ENCODE measurements at places on chromosomes 7 and 10.

DNA sequence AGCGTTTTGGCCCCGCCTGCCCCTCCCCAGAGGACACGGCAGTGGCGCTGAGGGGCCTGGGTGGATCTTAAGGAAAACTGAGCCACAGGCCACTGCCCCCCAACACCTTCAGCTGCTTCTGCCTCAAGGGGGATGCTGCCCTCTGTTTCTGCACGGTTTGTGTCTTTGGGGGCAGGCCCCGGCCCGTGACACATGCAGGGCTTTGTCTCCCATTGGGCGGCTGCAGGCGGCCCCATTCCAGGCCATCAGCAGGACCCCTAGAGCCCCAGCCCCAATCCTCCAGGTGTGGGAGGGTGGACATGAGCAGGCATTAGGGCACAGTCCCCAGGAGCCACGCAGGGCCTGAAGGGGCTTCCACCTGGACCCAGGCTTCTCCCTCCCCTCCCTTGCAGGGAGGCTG is 25.3 kb upstream of the PPP2R2D start:
- DNase-seq: no peak

- DNase-seq: no peak
These were observed 142.4 kb upstream of the MEOX2 start for GRCh38 chr7:15828881-15829280.

- DNase-seq: no peak
These were observed 179.9 kb upstream of the NPVF start for GRCh38 chr7:25408012-25408687.

DNA sequence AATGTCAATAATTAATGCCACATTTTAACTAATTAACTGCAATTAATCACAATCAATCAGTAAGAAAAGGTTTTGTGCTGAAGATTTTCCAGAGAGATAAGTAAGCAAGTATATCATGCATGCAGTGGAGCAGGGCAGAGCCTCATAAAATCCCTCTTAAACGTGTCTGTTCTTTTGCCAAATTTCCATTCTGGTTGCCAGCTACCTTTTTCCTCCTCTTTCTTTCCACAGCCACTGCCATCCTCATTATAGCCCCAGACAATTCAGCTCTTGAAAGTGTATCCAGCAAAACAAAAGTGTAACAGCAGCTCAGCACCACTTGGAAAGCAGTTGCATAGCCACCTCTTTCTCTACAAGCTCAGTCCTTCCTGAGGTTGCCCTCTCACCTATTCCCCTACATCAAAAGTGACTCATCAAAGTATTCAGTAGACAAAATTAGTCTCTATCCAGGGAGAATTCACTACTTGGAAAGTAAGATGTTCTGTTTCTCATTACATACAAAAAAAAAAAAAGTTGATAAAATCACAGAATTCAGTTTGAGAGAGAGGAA is 26.9 kb upstream of the EPHB6 start:
- DNase-seq: no peak

- peak; percentile 28 for DNase-seq
These were observed 87.9 kb upstream of the KLF14 start for GRCh38 chr7:130821864-130822263.

DNA sequence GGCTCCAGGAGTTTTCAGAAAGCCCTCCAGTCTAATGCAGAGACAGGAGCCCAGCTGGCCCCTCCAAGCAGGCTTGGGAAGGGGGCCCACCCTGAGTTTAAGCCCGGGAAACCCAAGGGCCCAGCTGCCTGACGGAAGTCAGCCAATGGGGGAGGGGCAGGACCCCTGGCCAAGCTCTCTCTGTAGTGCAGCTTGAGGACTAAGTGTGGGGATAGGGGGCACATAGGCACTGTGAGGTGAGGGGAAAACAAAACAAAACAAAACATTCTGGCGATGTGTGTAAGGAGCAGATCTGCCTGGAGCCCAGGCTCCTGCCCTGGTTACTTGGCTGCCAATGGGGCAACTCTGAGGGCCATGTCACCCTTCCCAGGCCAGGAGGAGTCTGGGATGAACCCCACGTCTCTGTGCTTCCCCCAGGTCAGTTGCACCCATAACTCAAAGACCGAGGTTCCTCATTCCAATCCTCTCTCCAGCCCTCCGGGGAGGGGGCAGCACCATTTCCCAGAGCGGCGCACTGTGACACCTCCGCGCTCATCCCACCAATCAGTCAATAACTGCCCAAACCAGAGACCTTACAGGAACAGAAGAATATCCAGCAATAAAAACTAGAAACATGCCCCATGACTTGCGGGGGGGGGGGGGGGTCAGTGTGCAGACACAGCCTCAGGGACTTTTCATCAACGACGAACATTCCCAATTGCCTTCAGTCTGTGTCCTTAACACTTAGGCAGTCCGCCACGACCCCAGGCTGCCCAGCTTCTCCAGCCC is 1.7 kb downstream of the CXCL12 start:
- DNase-seq: no peak

DNA sequence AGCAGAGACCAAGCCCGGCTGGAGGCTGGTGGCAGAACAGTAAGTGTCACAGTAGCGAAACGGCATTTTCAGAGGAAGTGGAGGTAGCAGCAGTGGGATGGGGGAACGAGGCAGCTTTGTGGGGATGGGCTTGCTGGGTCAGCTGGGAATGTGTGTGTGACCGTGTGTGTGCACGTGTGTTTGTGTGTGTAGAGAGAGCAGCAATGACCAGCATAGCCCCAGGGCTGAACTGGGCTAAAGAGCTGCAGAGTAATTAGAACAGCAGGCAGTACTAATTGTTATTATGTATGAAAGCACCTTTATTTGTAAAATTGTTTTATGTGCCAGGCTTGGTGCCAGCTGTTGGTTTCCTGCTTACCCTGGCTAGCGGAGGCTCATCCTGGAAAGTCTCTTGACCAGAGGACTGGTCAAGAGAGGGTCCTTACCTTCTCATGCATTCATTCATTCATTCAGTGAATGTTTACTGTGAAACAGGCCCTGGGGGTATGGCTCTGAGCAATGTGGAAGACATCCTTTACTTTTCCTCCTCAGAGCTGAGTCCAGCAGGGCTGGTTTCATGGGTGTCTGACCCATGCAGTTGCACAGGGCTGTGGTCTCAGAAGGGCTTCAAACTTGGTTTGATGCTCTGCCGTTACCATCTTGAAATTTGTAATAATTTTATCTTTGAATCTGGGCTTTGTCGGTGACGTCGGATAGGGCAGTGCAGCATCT is 184.6 kb downstream of the SEC23IP start:
- DNase-seq: no peak

DNA sequence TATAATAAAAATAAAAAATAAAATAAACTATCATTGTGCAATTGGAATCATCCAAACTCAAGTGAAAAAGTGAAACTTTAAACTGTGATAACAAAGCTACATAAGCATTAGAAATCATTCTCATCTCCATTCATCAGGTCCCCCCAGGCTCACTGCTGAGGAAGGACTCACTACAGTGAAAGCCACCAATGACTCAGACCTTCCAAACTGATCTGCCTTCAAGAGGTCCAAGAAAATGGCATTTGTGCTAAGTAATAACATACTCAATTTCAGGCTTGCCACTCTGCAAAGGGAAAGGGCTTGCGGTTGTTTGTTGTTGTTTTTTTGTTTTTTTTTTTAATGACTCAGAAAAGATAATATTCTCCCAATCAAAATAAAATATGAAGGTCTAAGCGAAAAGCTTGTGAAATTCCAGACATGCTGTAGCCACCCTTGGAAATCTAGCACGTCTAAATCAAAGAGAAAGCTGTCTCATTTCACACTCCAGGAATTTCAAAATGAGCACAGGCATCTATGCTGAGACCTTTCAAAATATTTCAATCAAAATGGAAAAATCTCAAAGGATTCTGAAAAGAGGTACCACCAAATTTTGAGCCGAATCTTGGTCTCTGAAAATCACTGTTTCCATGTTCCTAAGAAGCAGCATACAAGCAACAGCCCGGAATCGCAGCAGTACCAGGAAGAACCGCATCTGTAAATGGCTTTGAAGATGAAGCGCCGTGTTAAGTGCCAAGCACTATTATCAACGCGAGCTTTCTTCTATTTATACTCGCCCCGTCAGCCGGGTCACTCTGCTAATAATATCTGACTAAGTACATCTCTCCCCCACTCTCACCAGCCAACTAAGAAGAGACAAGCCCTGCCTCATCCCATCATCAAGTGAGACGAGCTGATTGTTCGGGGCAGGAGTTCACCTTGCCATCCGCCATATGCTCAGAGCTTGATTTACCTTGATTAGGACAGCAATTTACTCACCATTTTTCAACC is 13.5 kb downstream of the SFMBT2 start:
- DNase-seq: no peak

- peak; percentile 63 for DNase-seq
These were observed 145.5 kb downstream of the FANK1 start for GRCh38 chr10:126041804-126042231.

DNA sequence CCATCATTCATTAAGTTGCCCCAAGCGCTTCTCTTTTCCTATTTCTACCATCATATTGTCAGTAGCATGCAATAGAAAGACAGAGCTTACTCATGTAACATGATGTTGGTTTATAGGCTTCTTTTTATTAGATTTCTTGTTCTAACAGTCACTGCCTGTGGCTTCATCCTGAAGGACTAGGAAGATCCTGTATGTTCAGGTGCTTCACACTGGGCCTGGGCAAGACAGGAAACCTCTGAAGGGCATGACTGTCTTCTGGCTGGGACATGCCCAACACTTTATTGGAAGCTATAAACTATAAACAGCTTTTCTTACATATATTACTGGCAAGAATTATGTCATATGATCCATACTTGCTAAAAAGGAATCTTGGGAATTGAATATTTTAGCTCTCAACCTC is 258.4 kb upstream of the AKR1E2 start:
- DNase-seq: no peak

GRCh38 chr10:65142641-65143435 is 1621.6 kb downstream of the REEP3 start:
- no peak for DNase-seq

DNA sequence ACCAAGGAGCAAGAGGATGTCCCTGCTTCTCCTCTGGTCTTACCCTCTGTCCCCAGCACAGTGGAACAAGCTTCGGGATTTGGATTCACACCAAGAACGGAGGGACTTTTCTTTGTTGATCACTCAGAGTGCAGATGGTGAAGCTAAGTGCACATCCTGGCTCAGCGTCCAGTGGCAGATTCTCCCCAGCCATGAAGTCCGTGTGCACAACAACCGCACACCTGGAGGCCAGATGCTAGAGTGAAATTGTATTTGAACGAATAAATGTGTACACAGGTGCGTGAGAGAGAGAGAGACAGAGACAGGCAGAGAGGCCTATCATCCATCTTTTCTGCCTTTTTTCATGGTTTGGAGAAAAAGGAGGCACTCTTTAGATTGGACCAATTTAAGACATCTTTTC is 31.5 kb downstream of the ASB13 start:
- no peak for DNase-seq

DNA sequence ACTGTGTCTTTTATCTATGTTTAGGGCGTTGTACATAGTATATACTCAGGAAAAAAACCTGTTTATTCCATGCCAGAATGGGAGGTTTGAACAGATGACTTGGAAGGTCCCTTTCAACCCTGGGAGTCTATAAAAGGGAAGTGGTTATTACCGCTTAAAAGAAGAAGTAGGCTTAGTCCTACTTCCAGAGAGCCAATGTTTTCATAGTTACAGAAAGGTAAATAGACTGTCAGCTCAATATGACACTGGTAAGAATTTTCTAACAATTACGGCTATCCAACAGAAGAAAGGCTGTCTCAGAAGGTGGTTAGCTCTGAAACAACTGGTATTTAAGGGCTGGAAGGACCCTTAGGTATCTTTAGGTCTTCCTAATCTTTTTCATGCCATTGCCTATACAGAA is 1.1 kb upstream of the TFAM start:
- DNase-seq: peak; percentile 8

DNA sequence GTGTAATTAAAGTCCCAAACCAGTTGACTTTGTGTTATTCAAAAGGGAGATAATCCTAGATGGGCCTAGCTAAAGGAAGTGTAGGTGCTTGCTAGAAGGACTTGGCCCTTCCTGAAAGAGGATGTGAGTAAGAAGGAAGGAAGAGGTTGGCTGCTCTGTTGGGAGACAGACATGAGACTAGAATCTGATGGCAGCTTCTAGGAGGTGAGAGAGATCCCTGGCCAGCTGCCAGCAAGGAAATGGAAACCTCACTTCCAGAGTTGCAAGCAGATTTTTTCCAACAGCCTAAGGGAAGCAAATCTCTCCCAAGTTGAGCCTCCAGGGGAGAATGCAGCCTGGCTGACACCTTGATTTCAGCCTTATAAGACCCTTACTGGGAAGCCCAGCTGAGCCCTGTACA is 368.4 kb upstream of the ZMIZ1 start:
- DNase-seq: no peak

DNA sequence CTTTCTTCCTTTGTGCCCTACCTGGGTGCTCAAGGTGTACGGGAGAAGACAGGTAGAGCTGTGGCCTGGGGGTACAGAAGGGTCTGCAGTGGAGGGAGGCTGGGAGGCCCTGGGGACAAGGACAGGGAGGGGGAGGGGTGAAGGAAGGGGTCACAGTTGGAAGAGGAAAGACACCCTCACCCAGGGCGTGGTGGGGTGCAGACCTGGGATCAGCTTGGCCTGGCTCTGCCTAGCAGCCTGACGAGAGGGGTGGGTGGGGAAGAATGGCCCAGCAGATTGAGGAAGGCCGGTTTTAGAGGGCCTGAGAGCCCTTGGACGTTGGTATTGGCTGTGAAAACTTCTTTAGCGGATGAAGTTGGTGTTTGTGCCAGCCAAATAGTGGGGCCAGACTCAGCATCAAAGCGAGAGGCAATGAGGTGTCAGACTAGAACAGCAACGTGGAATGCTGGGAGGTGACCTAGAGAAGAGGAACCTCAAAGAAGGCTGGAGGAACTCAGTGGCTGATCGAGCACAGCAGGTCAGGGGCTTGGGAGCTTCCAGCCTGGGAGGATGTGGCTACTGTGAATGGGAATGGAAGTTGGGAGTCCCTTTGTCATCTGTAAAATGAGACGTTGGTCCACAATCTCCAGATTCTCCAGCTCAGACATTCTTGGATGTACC is 18.1 kb upstream of the TRIM8 start:
- no peak for DNase-seq

GRCh38 chr7:36546331-36546730 is 156.7 kb downstream of the ANLN start:
- DNase-seq: no peak

GRCh38 chr7:78863281-78863680 is 590.2 kb downstream of the MAGI2 start:
- no peak for DNase-seq

DNA sequence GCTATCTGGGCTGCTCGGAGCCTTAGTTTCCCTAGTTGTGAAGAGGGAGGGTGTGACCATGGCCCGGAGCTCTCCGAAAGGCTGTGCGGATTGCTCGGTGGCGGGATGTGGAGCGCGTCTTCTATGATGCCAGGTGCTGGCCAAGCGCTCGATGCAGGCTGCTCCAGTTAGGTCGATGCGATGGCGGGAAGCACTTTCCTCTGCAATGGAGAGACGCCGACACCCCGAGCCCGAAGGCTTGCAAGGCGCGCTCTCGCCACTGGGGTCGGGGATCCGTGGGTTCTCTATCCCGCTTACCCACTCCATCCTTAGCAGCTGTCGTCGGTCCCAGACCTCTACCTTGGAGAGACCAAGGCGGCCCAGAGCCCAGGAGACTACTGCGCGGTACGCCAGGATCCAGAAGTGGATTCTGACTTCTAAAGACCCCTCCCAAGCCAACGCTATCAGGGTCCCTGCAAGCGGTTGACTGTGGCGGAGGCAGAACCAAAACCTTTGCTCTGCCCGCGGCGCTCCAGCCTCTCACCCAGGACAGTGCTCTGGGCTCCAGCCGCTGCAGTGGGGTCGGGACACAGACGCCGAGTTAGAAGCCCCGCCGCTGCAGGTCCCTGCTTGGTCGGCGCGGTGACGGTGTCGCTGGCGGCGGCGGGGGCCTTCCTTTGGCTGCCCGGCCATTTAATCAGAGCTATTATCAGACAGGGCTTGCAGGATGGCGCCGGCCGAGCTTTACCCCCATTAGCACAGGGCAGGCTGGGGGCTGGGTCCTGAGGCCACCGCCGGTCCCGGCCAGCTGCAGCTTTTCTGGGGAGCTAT is 7.8 kb upstream of the TBX20 start:
- DNase-seq: no peak
